ENCODE measurements at places on chromosomes 1 and 21.

- peak; percentile 51 for DNase-seq
These were observed 1.2 kb downstream of the BMP8B start for GRCh38 chr1:39787468-39787867.

- DNase-seq = no peak
These were observed 30.0 kb downstream of the CACHD1 start for GRCh38 chr1:64499966-64500365.

DNA sequence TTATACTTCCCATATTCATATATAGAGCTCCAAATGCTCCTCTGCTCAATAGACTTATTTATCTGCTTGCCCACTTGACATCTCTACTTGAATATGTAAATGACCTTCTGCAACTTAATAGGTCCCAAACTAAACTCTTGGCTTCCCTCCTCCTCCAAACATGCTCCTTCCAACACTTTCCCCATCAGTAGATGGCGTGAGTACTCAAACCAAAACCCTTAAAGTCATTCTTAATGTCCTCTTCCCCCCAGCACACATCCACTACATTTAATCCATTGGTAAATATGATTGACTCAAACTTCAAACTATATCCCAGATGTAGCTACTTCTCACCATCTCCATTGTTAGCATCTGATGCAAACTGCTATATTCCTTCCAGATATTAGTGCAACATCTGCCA, 48.5 kb upstream of the PBX1 start:
- no peak for DNase-seq

DNA sequence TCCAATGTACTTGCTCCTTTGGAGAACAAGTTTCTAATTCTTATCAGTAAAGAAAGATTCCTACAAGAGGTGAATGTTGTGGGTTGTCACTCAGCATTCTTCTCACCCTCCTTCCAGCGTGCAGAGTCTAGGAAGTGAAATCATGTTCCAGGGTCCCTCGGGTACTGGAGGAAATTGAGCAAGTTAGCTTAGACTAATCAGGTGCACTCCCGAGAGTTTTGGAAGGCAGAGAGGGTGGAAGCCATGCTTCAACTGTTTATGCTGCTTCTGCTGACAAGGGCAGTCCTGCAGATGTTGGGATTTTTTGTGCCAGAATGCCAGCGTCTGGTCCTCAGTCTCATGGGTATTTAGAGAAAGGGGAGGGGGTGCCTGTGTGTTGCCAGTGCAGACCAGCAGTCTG, 5.3 kb upstream of the C1orf115 start:
- DNase-seq = no peak

- DNase-seq = no peak
These were observed 735.7 kb upstream of the CXADR start for GRCh38 chr21:16777041-16777720.

GRCh38 chr1:203505526-203506204, 11.7 kb downstream of the OPTC start:
- no peak for DNase-seq

DNA sequence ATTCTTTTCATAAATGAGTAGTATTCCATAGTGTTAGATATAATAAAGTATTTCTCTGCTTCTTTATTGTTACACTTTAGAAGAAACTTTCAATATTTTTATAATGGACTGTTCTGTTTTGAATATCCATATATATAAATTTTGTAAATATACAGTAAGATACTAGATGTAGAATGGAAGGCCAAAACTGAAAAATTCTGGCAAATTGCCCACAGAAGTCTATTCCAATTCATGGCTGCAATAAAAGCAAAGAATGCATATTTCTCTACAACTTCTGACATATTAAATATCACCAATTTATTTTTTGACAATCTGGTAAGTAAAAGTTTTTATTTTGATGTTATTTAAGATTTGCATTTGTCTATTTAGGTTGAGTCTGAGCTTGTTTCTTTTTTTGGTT, 532.5 kb downstream of the NCAM2 start:
- no peak for DNase-seq

DNA sequence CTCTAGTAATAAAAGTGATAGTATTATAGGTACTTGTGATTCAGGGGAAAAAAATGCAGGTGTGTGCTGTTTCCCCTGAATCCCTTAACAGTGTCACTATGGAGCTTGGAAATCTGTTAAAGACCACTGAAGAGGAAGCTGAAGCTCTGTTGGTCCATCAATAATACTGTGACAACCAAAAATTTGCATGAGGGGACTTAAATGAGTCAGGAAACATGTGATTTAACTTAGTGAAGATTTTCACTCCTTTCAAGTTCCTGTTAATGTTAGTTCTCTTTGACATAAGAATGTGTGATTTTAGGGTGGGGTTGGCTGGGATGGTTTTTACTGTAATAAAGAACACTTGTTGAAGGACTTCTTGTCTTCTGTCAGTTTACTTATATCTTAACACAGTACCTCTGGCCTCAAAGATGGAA, 32.0 kb downstream of the VANGL2 start:
- DNase-seq = peak; percentile 22

GRCh38 chr1:165856606-165857005, 29.2 kb downstream of the UCK2 start:
- no peak for DNase-seq

GRCh38 chr1:67281244-67281643, 26.4 kb upstream of the IL12RB2 start:
- peak; percentile 80 for DNase-seq

GRCh38 chr1:153741986-153742385, 14.1 kb downstream of the INTS3 start:
- no peak for DNase-seq

GRCh38 chr1:26361605-26362122, 7.7 kb upstream of the CRYBG2 start:
- DNase-seq = no peak

DNA sequence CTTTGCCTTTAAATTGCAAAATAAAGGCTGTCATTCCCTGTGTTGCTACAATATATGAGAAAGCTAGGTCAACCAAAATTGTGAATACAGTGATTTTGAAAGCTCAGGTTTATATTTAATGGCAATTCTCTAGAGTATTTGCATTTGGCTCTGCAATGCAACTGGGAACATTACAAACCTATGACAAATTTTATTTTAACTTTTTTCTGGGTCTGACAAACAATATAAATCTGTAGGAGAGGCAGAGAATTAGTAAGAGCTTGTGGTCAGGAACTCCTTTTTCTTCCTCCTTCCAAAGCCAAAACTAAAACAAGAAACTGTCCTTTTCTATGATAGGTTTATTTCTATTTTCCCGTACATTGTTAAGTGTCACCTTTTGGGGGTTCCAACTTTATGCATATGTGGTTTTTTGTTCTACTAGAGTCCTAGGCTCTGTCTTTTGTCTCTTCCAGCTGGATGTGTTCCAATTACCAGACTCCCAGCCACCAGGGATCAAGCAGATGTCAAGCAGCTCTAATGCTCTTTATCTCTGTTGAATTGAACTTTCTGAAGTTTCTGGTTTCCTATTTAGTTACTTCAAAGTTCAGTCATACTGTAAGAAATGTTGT, 106.9 kb downstream of the ASH1L start:
- DNase-seq = no peak

GRCh38 chr1:159123587-159123986, 47.0 kb upstream of the AIM2 start:
- no peak for DNase-seq

DNA sequence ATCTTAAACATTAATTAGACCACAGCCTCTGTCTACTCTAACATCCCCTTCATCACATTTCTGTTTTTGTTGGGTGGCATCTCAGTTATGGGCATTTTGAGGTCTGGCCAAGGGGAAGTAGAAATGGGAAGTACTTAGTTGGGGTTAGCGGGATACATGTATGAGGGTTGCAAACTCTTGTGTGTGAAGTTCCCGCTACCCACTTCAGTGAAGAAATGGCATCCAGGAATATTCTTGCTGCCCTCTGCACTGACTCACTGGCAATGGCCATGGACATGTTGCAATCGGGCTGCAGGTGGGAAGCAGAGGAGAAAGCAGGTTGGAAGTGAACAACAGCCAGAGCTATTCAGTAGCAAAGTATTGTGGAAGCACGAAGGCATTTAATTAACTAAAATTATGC, 7.4 kb downstream of the CD48 start:
- no peak for DNase-seq

GRCh38 chr1:172019976-172020375, 178.7 kb downstream of the DNM3 start:
- no peak for DNase-seq

- DNase-seq = no peak
These were observed 321.4 kb upstream of the CXADR start for GRCh38 chr21:17191346-17191993.

- DNase-seq = no peak
These were observed 92.0 kb downstream of the CNIH3 start for GRCh38 chr1:224707843-224708725.

DNA sequence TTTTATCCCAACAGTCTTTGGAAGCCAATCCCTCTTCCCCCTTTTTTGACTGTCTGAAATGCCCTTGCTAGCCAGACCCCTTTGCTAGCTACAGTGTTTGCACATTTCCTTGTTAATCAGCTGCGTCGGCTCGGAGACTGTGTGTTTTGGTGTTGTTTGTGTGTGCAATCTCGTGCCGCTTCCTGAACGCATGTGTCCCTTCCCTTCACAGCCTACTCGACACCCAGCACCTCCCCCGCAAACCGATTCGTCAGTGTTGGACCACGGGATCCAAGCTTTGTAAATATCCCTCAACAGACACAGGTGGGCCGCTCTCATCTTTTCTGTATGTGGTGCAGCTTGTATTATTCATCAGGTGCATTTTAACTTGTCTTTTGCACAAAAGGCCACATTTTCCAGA, 298.7 kb downstream of the TM2D1 start:
- no peak for DNase-seq

- no peak for DNase-seq
These were observed 775 bp upstream of the EFCAB14 start for GRCh38 chr1:46719689-46720088.

GRCh38 chr1:10200620-10201019, 9.8 kb upstream of the KIF1B start:
- DNase-seq = no peak

DNA sequence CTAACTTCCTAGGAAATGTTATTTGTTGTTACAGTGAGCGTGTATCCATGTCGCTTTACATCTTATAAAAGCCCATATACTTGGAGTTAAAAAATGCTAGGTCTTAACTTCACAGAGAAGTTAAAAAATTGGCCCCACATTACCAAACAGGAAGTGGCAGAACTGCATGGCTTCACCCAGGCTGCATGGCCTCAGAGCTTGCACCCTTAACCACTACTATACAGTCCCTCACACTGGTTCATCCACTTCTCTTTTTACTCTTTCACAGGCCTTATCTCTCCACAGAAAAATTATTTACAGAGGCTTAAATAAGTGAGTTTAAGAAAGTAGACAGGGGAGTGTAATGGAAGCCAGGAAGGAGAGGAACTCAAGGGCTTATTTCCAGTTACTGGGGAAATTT, 402.5 kb downstream of the HHAT start:
- no peak for DNase-seq

GRCh38 chr1:101394041-101394440, 157.2 kb downstream of the S1PR1 start:
- DNase-seq = no peak

- peak; percentile 62 for DNase-seq
These were observed 757 bp upstream of the SPSB1 start for GRCh38 chr1:9291914-9292360.

- no peak for DNase-seq
These were observed 1.2 kb downstream of the ARHGEF2 start for GRCh38 chr1:155976913-155977689.

DNA sequence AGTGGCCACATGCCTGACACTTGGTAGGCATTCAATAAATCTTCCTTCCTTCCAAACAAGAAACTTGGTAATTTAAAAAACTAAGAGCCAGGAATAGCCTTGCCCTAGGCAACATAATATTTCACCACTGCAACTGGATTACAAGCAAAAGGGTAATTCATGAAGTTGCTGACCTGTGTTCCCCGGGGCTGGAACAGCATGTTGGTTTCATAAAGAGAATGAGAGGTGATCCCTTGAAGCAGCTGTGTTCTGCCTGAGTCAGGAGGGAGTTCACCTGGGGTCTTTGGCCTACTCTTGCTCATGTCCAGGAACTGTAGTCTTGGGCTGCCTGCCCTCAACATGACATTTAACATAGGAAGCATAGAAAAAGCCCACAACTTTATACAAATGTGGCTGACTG, 329.0 kb upstream of the DAB1 start:
- DNase-seq = no peak

DNA sequence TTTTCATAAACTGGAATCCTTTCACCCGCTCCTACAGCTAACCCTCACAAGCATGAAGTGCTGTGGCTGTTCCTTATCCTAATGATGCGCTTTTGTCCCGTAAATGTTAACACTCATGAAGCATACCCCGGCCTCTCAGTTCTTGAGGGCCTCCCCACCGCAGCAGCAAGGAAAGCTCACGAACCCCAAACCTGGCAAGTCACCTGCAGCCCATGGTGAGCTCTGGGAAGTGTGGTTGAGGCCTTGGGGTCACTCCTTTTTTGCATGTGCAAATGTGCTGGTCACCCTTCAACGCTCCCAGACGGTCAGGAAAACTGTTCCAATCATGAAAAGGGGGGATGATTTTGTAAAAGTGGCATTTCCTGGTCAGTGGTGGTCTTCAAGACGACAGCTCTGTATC, 124.6 kb downstream of the PRDM2 start:
- DNase-seq = no peak

- no peak for DNase-seq
These were observed 36.4 kb downstream of the PDC start for GRCh38 chr1:186424539-186424938.

- DNase-seq = no peak
These were observed 4.9 kb downstream of the DNTTIP2 start for GRCh38 chr1:93874025-93874651.

GRCh38 chr1:246760422-246761347, 36.5 kb downstream of the SCCPDH start:
- DNase-seq = no peak

- no peak for DNase-seq
These were observed 3.0 kb upstream of the SMYD2 start for GRCh38 chr1:214277704-214278635.

- peak; percentile 22 for DNase-seq
These were observed 573.8 kb downstream of the LTN1 start for GRCh38 chr21:28418726-28419514.

DNA sequence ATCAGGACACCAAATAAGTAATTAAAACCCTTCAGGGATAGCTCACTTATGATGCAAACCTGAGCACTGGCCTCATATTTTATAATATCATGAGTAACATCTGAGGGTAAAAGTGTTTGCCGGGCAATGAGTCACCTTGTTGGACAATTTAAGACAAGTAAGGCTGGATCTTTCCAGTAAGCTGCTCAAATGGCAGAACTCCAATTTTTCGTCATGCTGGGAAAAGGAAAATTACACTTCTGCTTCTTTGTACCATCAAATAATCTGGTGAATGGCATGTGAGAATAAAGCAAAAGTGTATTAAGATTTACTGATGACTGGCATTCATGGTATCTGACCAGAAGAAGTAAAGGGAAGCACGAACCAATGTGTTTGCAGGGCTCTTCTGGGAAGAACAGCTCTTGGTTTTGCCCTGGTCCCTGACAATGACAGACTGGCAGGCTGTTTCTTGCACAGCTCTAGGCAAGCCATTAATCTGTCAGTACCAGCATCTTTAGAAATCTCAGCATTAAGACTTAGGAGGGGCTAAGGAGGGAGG, 392.2 kb downstream of the VAV3 start:
- DNase-seq = no peak

Measured in large intestine (tissue), 12 donors.